ENCODE measurements at places on chromosomes 16 and 17.

DNA sequence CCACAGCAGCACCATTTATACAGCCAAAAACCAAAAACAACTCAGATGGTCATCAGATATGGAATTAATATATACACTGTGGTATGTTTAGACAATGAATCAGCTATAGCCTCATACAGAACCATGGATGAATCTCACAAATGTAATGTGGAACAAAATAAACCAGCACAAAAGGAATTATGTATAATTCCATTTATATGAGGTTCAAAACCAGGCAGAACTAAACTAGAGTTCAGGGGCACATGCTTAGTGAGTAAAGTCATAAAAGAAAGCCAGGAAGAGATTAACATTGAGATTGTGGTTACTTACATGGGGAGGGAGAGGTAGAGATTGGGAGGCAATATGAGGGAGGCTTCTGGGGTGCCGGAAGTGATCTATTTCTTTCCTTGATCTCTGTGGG lies 231.1 kb downstream of the COPRS start:
- DNase-seq = no peak

GRCh38 chr16:63789603-63790002 lies 1332.3 kb downstream of the CDH11 start:
- DNase-seq = no peak

DNA sequence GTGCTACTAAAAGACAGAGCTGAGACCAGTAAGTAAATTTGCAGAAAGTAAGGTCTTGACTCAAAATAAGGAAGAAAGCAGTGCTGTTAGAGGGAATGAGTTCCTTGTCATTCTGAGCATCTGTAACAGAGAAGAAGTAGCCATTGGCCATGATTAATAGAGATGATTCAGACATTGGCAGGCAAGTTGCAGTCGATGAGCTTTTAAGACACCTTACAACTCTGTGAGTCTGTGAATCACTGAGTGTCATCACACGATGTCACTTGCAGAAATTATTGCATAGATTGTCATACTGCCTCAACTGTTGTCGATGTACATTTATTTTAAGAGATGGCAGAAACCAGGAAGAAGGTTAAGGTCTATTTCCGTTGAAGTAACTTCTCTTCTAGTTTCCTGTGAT lies 201.1 kb upstream of the CDH13 start:
- no peak for DNase-seq

DNA sequence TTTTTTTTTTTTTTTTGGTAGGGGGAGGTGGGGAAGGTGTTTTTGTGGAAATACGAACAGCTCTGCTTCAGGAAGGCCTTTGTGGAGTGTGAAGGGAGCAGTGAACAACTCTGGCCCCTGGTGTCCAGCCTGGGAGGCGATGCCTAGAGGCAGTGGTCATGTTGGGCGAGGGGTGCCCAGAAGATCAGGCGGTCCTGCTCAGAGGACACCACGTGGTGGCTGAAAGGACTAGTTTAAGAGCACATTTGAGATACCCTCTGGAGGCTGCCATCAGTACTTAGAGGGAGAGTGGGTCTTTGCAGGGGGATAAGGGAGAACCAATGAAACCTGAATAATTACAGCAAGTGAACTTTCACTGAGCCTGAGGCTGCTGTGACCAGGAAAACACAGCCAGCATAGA lies 40.1 kb upstream of the RHOT1 start:
- DNase-seq = no peak

- DNase-seq = no peak
Measured at GRCh38 chr16:71626018-71626857, at the start of gene MARVELD3. Gene MARVELD3, plus strand, starts transcription at chr16:71626184. Its CDS starts 46 bp downstream, at chr16:71626230.

DNA sequence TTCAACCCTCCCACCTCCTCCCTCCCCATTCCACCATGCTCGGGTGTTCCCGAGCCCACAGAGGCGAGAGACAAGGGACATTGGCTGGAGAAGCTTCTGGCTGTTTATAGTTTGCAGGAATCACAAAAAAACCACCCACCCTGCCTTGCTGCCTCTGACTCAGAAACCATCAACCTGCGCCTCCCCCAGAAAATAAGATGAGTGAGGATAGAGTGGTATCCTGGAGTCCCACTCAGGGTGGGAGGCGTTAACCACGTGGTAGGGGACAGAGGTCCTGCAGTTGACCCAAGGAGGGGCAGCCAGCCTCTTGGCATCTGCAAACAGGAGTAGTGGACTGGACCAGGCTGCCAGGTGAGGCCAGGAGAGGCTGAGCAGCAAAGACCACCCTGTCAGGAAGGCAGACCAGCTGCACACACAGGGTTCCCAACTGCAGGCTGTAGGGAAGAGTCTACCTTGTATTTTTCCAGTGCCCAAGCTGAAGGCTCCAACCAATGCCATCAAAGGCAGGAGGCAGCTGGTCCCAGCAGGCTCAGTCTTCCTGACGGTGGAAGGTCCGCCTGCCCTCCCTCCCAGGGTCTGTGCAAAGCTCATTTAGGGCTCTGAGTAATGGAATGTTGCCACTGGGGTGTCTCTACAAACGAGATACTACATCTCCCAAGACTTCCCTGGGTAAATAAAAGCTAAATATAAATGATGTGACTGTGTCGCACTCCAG lies 201.5 kb upstream of the TNRC6C start:
- no peak for DNase-seq

DNA sequence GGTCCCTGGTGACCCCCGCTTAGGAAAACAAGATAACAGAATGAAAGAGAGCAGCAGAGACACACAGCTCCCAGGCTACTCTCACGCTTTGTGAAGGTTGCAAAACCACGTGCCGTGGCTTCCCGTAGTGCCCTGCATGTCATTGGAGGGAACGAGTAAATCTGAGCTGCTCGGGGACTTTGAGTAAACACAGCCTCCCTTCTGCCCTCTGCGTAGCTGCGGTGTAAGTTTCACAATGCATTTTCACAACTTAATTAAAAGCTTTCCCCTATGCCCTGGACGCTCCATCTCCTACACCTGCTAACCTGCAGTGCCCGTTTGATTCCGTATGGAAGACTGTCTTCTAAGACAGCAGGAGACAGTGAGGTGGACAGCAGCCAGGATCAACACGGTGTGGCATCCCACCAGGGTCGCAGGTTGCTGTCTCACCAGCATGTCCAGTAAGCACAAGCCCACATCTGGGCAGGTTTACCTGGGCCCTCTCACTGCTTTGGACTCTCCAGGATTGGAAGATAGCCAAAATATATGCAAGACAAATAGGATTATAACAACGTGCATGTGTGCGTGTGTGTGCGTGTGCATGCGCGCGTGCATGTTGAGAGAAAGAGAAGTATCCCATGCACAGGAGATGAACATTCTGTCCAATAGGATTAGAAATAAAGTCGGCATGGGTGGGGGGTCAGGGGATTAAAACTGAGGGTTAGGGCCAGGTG lies 116.4 kb upstream of the RCVRN start:
- no peak for DNase-seq

DNA sequence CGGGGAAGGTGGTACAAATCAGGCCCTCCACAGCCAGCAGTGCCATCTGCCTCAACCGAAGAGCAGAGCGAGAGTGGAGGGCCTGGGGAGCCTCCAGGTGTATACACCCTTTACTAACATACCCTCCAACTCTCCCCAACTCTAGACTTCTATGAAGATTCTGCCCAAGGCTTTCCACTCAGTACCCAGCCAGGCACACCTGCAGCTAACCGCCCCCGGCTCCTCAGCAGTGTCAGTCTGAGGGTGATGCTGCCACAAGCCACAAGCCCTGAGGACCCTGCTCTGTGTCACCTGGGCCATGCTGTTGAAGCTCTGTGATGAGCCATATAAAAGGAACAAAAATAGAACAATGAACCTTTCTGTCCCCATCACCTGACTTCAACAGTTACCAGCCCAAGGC lies 3.8 kb downstream of the CENPV start:
- DNase-seq = no peak

GRCh38 chr16:50386139-50386538 lies 17.4 kb upstream of the BRD7 start:
- no peak for DNase-seq

- no peak for DNase-seq
Measured at GRCh38 chr16:88813269-88814143, 1.8 kb upstream of the APRT start.

GRCh38 chr16:72302332-72302731 lies 130.4 kb upstream of the PMFBP1 start:
- no peak for DNase-seq

- DNase-seq = no peak
Measured at GRCh38 chr16:54475019-54475601, 188.5 kb upstream of the IRX3 start.

DNA sequence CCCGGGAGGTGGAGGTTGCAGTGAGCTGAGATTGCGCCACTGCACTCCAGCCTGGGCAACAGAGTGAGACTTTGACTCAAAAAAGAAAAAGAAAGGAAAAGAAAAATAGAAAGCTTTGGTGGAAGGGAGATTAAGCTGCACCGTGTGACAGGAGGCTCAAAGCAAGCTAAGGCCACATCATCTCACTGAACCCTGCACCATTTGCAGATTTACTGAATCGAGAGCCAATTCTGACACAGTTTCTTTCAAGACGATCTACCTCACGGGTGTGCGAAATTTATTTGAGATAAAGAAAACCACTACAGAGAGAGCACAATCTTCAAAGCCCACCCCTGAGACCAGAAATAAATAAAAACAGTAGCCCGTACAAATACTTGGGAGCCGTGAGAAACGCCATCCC lies 49.6 kb downstream of the RTN4RL1 start:
- no peak for DNase-seq

GRCh38 chr16:69329369-69330285 lies 761 bp downstream of the PDF start:
- peak; percentile 62 for DNase-seq

DNA sequence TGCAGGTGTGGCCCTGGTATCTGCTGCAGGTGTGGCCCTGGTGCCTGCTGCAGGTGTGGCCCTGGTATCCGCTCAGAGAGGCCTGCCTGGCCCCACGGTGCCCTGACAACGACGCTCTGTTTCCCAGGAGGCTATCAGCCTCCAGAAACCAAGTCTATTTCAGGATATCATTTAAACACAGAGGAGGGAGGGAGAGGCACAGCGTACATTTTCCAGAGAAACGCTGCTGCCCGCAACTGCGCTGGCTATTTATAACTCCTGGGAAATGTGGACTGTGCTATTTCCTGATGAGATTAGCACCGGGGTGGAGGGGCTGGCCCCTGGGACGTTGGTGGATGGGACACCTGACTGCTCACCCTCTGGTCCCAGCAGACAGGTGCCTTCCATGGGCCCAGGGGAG lies 22.5 kb downstream of the TIMM22 start:
- DNase-seq = no peak

- DNase-seq = no peak
Measured at GRCh38 chr17:49574323-49574781, 1.3 kb upstream of the NXPH3 start.

- no peak for DNase-seq
Measured at GRCh38 chr17:34586346-34586846, 7.0 kb downstream of the TMEM132E start.

- peak; percentile 65 for DNase-seq
Measured at GRCh38 chr16:66549284-66550131, at the start of gene TK2. Gene TK2, minus strand, starts transcription at chr16:66550122. Its CDS starts 61 bp downstream, at chr16:66550061.

- no peak for DNase-seq
Measured at GRCh38 chr16:17775061-17775460, 304.3 kb upstream of the XYLT1 start.

- no peak for DNase-seq
Measured at GRCh38 chr17:63544467-63545301, 5.6 kb upstream of the DCAF7 start.

DNA sequence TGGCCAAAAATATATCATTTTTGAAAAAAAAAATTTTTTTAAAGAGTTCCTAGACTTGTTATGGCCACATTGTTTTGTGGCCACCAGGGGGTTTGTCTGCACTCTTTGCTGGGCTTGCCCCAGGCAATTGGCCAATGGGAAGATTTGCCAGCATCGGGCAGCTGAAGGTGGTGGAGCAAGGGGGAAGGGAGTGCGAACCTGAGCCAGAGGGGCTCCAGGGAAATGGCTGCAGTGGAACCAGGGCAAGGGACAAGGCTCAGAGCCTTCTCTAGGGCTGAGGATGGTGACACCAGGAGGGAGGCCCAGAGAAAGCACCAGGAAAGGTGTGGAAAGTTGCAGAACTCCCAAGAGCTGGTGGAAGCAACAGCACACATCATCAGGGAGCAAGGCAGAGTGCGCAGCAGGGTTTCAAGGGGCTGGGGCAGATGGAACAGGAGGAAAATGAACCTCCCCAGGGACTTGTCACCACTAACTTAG lies 15.5 kb upstream of the CMIP start:
- DNase-seq = no peak

GRCh38 chr16:67184453-67184994 lies 761 bp upstream of the MATCAP1 start:
- DNase-seq = peak; percentile 43

DNA sequence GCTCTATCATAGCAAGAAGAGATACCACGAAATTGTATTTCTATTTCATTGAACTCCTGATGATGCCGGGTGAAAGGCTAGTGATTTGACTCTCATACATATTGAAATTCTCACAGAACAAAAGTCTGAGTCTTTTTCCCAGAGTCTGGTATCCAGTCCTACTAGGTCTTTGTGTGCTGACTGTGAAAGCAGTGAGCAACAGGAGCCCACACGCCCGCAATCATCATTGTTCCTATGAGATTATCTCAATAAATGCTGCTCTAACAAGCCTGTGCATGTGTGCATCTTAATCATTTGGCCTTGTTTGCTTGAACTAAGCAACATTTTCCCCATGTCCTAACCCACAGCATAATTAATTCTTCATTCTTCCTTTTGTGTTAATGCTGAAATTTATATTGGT lies 1466.0 kb downstream of the CDH11 start:
- DNase-seq = no peak

GRCh38 chr17:12180644-12181261 lies 160.1 kb downstream of the MAP2K4 start:
- no peak for DNase-seq

GRCh38 chr17:28597606-28598383 lies 1.0 kb downstream of the SPAG5 start:
- no peak for DNase-seq

DNA sequence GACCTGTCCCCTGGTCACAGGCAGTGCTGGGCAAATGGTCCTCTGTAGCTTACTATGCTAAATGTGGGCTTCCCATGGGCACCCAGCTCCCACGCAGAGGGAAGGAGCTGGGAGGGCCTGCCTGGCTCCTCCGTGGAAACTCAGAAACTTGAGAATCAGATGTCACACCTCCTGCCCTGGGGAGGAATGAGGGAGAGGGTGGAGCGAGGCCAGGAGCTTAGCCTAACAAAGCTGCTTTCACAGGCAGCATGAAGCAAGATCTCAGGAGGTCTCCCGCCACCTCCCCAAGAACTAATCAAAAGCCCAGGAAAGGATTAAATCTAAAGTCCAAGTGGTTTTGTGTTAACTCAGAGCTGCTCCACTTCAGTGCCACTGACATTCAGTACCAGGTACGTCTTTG lies 33.6 kb upstream of the XYLT2 start:
- DNase-seq = no peak
